ENCODE measurements at places on chromosomes 5 and 9.

- DNase-seq = no peak
Measured at GRCh38 chr9:70510157-70510770, 95.8 kb upstream of the KLF9 start.

GRCh38 chr5:73911761-73912393, 285.9 kb downstream of the ARHGEF28 start:
- no peak for DNase-seq

DNA sequence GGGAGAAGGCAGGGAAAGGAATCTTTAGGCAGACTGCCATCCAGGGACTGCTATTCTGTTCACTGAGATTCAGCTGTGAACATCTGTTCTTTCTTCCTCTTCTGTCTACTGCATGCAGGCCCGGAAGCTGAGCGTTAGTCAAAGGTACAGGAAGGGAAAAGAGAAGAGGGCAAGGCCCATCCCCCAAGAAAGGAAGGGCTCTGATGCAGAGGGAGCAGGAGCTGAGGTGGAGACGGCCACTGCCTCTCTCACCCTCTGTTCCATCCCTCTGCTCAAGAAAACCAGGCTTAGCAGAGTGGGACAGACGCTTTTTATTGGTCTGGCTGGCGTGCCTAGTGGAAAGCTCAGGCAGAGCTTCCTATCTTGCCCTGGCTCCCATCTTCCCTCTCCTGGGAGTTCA, 57.6 kb downstream of the PFDN1 start:
- DNase-seq = no peak

DNA sequence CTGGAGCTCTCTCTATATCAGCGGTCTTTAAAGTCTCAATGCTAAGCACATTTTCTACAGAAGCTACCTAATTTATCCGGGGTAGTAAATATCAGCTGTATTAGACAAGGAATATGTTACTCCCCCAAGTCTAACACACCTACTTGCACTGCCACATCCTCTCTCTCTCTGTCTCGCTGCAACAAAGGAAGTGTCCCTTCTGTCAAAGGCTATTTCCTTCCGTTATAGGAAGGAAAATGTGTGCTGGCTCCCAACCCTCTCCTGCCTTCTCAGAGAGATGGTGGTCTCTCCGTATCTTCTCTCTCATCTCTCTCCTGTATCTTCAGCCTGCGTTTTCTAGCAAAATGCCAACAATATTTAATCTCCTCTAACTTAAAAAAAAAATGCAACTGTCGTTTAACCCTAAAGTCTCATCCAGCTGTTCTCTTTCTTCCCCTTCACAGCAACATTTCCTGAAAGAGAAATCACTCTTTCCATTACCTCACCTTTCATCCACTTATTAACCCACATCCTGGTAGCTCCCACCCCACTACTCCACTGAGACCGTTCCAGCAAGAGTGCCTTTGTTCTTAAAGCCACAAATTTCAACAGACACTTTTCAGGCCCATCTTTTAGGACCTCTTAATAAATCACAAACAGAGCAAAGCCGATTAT, 2.3 kb downstream of the TTF1 start:
- DNase-seq = no peak

DNA sequence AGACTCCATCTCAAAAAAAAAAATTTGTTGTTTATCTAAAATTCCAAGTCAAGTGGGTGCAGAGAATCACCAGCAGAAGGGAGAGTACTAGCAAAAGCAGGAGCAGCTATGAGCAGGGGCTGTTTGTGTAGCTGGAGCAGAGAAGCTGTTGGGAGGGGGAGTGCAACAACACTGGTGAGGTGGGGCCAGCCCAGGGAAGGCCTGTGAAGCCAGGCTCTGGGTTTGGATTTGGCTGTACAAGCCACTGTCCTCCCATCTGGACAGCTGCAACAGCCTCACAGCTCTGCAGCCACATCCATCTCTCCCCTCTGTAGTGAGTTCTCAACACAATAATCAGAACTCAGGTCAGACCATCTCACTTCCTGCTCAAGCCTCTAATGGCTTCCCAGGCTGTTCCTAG, 59.4 kb downstream of the TMOD1 start:
- DNase-seq = no peak

GRCh38 chr9:119368179-119368578, 1.1 kb downstream of the BRINP1 start:
- no peak for DNase-seq

- no peak for DNase-seq
Measured at GRCh38 chr9:112015149-112015548, 118.5 kb downstream of the UGCG start.

- no peak for DNase-seq
Measured at GRCh38 chr5:172691886-172692285, 50.8 kb downstream of the NEURL1B start.

DNA sequence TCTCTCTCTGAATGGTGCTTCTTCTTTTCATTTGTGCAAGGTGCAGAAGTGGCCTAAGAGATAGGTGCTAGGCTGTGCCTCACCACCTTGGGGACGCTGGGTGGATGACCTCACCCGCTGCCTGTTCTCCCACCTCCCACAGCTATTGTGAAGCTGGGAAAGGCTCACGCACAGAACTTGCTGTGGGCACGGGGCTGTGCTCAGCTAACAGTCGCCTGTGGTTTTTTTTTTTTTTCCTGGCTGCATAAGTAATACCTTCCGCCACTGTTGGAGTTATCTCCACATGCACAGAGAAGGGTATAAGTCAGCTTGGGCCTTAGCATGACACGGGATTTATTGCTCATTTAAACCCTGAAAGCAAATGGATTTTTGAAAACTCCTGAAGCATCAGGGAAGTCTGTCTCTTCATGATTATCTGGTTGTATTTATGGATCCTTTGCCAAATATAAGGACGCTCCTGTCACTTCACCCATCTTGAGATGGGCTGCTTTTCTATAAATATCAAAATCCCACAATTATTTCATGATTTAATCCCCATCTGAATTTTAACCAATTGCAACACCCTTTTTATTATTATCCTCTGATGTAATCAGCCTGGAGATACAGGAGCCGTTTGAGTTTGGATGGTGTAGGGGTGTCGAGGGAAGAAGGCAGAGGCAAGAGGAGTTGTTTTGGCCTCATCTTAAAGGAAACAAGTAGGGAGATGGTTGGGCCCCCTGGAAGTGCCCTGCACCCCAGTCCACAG, 9.0 kb downstream of the DBH start:
- DNase-seq = no peak

GRCh38 chr9:28073270-28073669, 500.0 kb upstream of the C9orf72 start:
- DNase-seq = no peak

DNA sequence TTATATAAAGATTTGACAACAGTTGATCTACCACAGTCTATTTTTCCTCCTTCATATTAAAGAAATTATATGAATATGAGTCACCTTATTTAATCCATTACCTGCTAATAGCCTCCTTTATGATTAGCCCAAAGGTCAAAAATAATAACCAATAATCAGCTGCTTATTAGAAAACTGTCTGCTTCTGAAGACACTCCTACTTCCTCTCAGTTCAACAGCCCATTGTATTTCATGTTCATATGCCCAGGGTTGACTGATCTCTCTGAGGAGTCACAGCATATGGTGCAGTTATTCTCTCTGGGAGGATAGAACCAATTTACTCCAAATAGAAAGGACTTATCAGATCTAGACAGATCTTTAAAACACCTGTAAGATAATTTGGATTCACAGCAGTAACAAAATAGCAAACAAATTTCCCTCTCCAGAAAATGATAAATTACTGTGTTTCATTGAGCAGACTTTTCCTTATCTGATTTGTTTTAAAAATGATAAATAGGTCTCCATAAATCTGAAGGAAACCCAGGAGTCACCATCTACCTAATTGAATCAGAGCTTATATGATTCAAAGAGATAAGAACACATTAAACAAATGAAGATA, 180.4 kb upstream of the ITGA1 start:
- DNase-seq = no peak
